ENCODE measurements at places on chromosomes 2 and 18.
A peak's percentile ranks its signal among the peaks of the same experiment; 100 is the strongest.

DNA sequence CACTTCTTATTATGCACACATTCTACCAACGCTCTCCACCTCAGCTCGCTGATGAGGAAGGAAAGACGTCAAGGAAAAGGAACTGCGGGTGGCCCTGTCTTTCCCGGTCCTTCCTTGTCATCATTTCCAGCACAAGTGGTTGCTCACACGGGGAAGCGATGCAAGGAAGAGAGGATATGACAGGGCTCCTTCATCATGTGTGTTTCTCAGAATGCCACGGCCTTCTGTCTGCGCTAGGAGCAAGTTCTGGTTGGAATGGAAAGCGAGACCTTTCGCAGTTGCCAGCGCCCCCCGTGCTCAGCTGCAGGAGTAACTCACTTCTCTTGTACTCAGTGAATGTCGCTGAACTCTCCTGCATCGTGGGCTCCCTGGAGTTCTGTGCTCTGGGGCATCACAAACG, 191.8 kb upstream of the GLI2 start:
- no peak for DNase-seq
- peaks cover 3% of the 10 kb centered on the region for H3K27me3 ChIP-seq
- no peak overlapping the region for H3K4me3 ChIP-seq

DNA sequence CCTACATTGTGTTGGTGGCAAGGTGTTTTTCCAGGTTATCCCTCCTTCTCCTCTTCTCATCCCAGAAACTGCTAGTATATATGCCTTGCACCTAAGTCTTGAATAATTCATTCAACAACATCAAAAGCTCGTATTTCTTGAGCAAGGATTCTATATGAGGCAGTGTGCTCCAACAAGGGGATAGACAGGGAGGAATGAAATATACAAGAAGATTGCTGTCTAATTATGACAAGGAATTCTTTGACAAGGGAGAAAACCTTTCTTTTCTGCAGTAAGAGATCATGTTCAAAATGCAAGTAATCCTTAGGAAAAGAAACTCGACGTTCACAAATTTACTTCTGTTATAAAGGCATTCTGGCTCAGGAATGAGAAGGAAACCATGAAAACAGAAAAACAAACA, 788.6 kb downstream of the TDRD15 start:
- H3K4me3 ChIP-seq = no peak overlapping the region
- H3K27ac ChIP-seq = no peak overlapping the region
- H3K27me3 ChIP-seq = no peaks in the 10 kb centered on the region
- no peaks in the 10 kb centered on the region for H3K36me3 ChIP-seq

DNA sequence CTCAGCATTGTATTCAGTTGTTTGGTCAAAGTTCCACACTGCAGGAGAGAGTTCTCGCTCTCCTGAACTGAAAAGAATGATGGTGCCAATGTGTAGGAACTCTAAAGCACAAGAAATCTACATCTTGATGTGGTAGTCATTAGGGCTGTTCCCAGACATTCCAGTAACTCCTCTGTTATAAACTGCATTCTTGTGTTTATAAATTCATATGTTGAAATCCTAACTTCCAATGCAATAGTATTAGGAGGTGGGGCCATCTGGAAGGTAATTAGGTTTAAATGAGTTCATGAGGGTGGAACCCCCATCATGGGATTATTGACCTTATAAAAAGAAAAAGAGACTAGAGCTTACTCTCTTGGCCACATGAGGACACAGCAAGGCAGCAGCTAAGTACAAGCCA, 239.6 kb downstream of the CDH20 start:
- no peak overlapping the region for H3K27ac ChIP-seq
- H3K36me3 ChIP-seq = no peaks in the 10 kb centered on the region
- peaks cover 23% of the 10 kb centered on the region for H3K27me3 ChIP-seq
- H3K4me3 ChIP-seq = no peak overlapping the region

GRCh38 chr2:15047184-15047583, 414.7 kb downstream of the LRATD1 start:
- H3K36me3 ChIP-seq = no peaks in the 10 kb centered on the region
- no peaks in the 10 kb centered on the region for H3K4me1 ChIP-seq
- no peak overlapping the region for H3K27ac ChIP-seq
- H3K27me3 ChIP-seq = peaks cover 4% of the 10 kb centered on the region

DNA sequence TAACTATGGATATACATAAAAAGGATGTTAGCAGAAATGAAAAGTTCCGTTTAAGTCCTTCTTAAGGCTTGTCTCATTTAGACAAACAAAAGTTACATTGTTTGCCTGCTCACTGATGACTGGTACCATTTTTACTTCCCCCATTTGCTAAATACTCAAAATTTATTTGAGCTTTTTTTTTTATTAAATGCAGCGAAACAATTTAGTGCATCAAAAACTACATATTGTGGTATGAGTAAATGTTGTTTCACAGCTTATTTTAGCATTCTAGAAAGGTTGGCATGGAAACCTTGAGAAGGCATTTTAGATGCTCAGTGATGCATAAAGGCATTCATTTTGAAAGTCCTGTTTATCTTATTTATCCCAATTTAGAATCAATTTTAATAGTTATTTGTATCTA, 100.0 kb downstream of the MAP2 start:
- H3K4me3 ChIP-seq = no peak overlapping the region
- H3K27ac ChIP-seq = no peak overlapping the region
- no peaks in the 10 kb centered on the region for H3K36me3 ChIP-seq
- peaks cover 23% of the 10 kb centered on the region for H3K4me1 ChIP-seq
- no peaks in the 10 kb centered on the region for H3K27me3 ChIP-seq

GRCh38 chr2:95165030-95165370, 609 bp upstream of the ZNF2 start:
- no peak for DNase-seq
- peak overlapping the region; percentile 97 for H3K27ac ChIP-seq
- H3K4me1 ChIP-seq = peaks cover 43% of the 10 kb centered on the region
- H3K36me3 ChIP-seq = peaks cover 18% of the 10 kb centered on the region
- H3K27me3 ChIP-seq = no peaks in the 10 kb centered on the region

- DNase-seq = no peak
- H3K4me1 ChIP-seq = no peaks in the 10 kb centered on the region
- H3K27me3 ChIP-seq = peaks cover 5% of the 10 kb centered on the region
- no peak overlapping the region for H3K4me3 ChIP-seq
- H3K36me3 ChIP-seq = no peaks in the 10 kb centered on the region
Observed at GRCh38 chr2:29759360-29759759, 162.0 kb downstream of the ALK start.

- H3K4me1 ChIP-seq = no peaks in the 10 kb centered on the region
- no peak overlapping the region for H3K27ac ChIP-seq
- peaks cover 11% of the 10 kb centered on the region for H3K27me3 ChIP-seq
- DNase-seq = no peak
- H3K36me3 ChIP-seq = no peaks in the 10 kb centered on the region
- no peak overlapping the region for H3K4me3 ChIP-seq
Observed at GRCh38 chr2:235055891-235056516, 104.2 kb downstream of the SH3BP4 start.

DNA sequence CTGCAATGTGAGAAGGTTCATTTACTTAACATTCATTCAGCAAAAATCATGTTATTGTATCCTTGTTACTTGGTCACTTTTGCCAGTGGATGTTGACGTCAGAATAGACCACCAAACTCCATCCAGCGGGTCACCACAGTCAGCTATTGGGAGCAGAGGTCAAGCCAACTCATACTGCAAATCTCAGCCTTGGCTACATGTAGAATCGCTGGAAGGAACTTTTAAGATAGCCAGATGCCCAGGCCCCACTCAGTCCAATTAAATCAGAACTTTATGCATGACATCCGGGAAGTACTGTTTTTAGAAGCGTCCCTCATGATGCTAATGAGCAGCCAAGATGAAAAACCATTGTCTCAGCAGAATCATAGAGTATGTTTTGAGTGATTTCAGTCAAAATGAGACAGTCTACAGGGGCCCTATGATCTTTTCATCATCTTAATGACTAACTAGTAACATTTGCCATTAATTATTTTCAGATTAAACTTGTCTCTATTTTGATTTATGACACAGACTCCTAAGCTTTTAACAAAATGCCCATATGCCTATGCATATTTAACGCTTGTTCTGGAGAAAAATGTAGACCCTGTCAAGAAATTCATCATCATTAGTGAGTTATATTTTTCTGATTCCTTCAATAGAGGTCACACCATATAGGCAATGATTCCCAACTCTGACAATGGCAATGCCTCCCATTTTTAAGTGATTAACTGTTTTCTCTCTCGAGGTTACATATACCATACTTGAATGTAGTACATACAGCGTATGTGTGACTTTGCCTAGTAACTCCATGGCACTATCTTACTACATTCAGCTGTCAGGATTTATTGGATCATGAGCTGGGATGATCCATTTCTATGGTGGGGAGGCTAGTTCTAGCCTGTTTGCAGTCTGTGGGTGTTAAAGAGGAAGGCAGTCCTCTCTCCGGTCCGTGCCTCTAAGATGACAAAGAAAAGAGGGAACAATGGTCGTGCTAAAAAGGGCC, 63.7 kb upstream of the CCBE1 start:
- H3K4me3 ChIP-seq = no peak overlapping the region
- no peak overlapping the region for H3K27ac ChIP-seq
- H3K4me1 ChIP-seq = no peaks in the 10 kb centered on the region
- H3K36me3 ChIP-seq = no peaks in the 10 kb centered on the region
- no peak for DNase-seq

GRCh38 chr2:172845028-172845630, 109.5 kb downstream of the RAPGEF4 start:
- no peak for DNase-seq
- no peaks in the 10 kb centered on the region for H3K36me3 ChIP-seq
- H3K4me1 ChIP-seq = no peaks in the 10 kb centered on the region
- no peak overlapping the region for H3K27ac ChIP-seq
- no peak overlapping the region for H3K4me3 ChIP-seq

All from activated naive CD8-positive, alpha-beta T cell treated with anti-CD3 and anti-CD28 coated beads, Interleukin-2, amount 50 U/mL, for 24 hours (primary cell).